ENCODE measurements at places on chromosomes 4 and X.

DNA sequence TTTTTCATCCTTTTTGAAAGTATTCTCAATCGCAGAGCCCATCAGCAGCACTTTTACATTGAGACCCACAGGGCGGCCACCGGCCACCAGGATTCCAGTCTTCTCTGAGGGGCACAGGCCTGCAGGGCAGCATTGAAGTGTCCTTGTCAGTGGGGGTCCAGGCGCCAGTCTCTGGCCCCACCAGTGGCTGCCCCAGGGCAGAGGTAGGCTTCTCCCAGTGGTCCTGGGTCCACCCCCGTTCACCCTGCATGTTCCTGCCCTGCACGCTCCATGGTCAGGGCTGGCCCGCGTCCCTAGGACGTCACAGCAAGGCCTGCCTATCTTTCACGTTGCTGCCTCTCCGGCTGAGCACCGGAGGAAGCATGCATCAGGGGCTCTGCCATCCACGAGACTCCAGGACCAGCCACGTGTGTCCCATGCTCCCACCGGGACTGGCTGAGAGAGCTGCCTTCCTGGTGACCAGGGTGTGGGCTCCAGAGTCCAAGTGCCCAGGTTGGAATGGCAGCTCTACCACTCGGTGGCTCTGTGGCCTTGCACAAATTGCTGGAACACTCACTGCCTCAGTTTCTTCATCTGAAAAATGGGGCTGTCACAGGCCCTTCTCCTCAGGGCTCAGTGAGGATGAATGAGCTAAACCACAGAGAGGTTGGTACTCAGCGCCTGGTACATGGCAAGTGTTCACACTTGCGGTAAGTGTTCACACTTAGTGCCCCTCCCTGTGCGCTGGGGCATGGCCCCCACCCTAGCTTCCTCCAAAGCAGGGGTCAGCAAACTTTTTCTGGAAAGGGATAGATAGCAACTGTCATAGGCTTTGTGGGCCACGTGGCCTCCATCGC is 30.7 kb upstream of the JAKMIP1 start:
- no peak for DNase-seq

DNA sequence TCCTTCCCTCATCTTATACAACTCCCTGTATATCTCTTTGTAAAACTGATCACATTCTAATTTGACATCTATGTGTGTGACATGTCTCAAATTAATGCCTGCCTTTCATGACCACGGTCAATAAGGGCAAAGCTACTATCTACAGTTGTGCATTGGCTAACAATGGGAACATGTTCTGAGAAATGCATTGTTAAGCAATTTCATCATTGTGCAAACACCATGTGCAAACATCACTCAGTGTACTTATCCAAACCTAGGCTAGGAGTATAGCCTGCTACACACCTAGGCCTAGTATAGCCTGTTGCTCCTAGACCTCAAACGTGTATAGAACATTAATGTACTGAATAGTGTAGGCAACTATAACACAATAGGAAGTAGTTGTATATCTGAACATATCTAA is 95.0 kb downstream of the BANK1 start:
- no peak for DNase-seq

DNA sequence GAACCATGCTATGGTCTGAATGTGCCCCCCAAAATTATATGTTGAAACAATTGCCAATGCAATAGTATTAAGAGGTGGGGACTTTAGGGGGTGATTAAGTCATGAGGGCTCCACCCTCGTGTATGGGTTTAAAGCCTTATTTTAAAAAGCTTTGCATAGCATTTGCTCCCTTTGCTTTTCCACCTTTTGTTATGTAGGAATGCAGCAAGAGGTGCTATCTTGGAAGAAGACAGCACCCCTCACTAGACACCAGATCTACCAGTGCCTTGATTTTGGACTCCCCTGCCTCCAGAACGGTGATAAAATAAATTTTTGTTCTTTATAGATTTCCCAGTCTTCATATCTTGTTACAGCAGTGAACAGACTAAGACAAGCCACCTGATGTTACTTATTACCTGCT is 23.3 kb upstream of the NPNT start:
- DNase-seq, result no peak

- no peak for DNase-seq
Observed at GRCh38 chr4:73212982-73213730, 45.4 kb downstream of the ANKRD17 start.

DNA sequence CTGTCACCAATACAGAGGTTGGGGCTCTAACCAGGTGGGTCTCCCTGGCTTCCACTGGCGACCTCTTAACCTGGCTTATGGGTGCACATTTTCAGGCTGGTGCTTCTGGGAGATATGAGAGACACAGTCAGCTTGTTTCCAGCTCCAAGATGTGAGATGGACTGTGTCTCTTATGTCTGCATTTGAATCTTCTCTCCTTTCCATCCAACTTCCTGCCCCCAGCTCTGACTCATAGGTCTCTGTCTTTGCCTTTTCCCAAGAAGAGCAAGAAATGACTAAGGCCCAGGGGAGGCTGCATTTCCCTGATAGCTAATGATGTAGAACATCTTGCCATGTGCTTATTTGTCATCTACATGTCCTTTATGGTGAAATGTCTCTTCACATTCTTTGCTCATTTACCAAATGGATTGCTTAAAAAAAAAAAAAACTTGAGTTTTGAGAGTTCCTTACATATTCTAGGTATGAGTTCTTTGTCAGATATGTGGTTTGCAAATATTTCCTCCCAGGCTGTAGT is 3.2 kb upstream of the UXT start:
- DNase-seq, result peak; percentile 78

- no peak for DNase-seq
Observed at GRCh38 chrX:134324359-134324758, 87.4 kb downstream of the CCDC160 start.

DNA sequence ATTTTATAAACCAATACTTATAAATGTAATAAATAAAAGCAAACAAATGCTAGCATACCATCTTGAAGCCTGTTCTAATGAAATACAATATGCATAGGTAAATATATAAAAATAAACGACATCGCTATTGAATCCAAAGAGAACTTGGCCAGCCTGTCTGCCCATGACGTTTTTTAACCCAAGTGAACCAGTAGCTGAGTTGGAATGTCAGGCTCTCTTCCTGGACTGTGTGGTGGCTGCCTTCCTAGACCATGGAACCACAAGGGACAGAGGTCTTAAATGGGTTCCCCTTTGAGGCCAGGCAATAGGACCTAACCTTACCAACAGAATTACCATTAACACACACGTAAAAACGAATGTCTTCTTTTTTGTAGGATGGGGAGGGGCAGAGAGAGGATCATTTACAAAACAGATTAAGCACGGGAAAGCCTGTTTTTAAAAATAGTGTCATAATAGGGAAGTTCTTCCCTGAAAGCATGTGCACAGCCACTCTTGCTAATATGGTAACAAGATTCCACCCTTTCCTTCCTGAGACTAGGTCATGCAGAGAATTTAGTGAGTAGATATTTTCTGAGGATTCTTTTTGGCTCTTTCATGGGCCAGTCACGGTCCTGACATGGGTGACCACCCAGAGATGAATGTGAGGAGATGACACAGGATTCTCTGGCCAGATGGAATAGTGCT is 69.4 kb upstream of the ACSL1 start:
- DNase-seq, result no peak

DNA sequence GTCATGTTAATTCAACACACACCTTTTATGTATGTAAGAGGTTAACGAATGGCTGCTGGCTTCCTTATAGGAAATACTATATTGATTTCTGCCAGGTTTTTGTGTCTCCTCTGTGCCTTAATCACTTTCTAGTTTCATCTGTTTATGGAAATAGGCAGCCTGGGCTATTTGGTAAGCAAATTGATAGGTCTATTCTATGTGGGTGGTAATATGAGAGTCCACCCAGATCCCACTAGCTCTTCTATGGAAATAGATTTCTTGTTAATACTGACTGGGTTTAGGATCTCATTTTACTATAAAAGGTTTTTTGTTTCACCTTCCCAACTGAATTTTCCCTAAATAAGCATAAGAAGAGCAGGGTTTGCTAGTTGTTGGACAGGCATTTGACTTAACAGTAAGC is 4.1 kb downstream of the BMX start:
- no peak for DNase-seq

GRCh38 chrX:155148724-155149537 is 67.3 kb upstream of the VBP1 start:
- DNase-seq, result peak; percentile 34

GRCh38 chrX:48090123-48090522 is 18.7 kb upstream of the ZNF630 start:
- DNase-seq, result no peak

DNA sequence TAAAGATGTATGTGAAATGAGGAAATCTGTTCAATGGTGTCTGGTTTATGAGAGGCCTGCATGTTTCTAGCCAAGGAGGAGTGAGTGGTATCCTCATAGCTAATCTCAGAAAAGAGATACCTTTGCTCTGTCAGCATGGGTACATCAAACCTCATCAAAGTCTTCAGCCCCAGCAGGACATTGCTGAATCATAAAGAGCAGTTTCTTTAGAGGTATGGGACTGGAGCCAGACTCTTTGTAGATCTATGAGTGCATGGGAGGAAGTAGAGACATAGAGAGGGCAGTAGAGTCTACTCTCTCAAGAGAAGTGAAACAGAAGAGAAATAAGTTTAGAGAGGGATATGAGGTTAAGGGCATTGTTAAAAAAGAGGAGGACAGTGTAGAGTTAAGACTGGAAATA is 1950.9 kb downstream of the ARAP2 start:
- no peak for DNase-seq

DNA sequence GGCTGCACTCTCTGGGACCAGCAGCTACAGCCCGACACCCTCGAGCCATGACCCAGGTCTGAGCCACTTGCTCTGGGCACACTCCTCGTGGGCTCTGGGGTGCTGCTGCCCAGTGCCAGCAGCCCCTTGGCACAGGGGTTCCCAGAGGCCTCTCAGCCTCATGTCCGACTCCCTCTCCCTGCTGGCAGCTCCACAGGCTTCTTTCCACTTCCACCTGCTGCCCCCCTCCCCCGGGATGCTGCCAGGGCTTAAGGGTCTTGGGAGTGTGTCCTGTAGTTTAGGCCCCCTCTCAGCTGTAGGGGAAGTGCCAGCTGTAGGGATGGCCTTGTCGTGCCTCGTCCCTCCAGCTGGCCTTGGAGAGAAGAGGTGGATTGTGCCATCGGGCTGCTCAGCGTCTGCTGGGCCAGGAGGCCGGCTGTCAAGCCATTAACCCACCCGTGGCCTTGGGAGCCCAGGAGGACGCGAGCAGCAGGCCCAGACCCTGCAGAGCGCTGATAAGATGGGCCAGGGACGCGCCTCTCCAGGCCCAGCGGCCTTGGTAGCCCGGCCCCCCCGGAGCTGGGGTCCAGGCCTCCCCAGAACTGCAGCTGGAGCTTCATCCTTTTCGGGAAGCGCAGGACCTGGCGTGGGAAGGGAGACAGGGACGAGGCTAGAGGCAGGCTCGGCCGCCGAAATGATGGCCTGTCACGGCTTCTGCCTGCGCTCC is 1.0 kb upstream of the USP27X start:
- DNase-seq, result no peak

- DNase-seq, result no peak
Observed at GRCh38 chr4:162059656-162060055, 104.1 kb downstream of the FSTL5 start.

- no peak for DNase-seq
Observed at GRCh38 chr4:42415281-42415680, 18.0 kb downstream of the SHISA3 start.

DNA sequence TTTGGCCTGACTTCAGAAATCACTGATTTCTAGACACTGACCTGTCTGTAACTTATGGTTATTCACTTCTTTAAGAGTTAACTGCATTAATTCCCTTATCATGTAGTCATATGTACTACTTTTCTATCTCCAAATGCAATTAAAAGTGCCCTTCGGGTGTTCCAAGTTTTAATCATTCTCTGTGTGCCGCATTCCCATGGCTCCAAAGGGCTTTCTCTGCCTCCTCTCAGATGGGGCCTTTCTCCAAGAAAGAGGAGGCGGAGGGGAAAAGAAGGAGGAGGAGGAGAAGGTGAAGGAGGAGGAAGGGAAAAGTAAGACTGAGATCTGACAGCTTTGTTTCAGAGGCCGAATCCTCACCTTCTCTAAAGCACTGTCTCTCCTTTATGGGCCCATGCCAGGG is 325.8 kb downstream of the LDB2 start:
- DNase-seq, result no peak

- no peak for DNase-seq
Observed at GRCh38 chr4:86100539-86101215, 259.2 kb downstream of the MAPK10 start.

DNA sequence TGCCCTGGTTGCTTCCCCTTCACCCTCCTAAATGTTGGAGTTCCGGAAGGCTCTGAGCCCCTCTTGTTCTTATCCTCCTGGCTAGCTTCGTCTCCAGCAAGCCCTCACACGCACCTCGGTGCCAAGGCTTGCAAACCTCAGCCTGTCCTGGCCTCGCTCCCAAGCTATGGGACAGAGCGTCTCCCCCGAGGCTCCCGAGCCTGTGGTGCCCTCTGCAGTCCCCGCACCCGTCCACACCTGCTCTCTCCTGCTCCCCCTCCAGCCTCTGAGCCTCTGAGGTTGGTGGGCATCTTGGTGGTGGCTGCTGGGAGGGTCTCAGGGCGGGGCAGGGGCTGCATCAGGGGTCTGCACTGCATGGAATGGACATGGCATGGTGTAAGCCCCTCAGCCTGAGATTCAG is 63.2 kb downstream of the TRMT44 start:
- DNase-seq, result no peak

- no peak for DNase-seq
Observed at GRCh38 chr4:164482758-164483157, 271.2 kb upstream of the SMIM31 start.

DNA sequence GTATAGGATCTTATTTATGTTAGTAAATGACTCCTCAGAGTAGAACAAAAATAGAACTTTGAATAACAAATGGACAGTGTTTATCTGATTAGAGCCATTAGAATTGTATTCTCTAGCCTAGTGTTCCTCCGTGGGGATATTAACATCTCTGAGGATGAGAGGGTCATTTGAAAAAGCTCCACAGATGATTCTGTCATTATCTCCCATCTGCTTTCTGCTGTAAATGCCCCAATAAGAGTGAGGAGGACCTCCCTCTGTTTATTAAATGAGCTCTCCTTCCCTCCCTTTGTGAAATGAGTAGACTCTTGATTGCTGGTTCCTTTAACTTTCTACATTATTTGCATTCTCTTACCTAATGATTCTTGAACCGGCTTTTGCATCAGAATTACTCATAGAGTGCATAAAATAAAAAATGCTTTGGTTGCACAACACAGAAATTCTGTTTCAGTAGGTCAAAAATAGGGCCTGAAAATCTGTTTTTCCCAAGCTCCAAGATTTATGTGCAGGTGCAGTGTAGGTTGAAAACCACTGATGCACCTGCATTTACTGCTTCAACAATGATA is 18.0 kb downstream of the GC start:
- no peak for DNase-seq

- peak; percentile 53 for DNase-seq
Observed at GRCh38 chr4:24560868-24561368, 23.4 kb downstream of the DHX15 start.

GRCh38 chrX:333611-334311 is 15.2 kb upstream of the GTPBP6 start:
- DNase-seq, result no peak

GRCh38 chrX:123570011-123570590 is 162.8 kb downstream of the THOC2 start:
- DNase-seq, result no peak
